ENCODE measurements at places on chromosomes 11 and 22. TPM values are rescaled to one million over a fixed set of nuclear protein-coding genes. Genes with fewer than 3 reads are reported as not detected.

The KCTD14 gene
- total RNA-seq = 0.29 TPM

The FXYD2 gene
- not detected for total RNA-seq

The LRRC55 gene
- total RNA-seq = not detected

The USP2 gene
- total RNA-seq = 0.29 TPM

The CCDC116 gene
- total RNA-seq = 0.36 TPM

DNA sequence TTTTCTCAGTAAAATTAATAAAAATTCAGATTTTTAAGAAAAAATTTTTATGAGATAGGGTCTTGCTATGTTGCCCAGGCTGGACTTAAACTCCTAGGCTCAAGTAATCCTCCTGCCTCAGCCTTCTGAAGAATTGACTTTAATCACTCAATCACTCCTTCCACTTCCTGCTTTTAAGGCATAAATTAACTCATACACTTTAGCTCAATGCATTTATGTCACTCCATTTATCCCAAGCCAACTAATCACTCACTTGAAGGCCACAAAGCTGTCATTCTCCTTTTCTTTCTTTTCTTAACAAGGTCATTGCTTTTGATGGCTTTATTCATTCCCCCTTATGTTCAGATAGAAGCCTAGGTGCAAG is 877 bp downstream of the ALG9 start:
- DNase-seq = no peak

DNA sequence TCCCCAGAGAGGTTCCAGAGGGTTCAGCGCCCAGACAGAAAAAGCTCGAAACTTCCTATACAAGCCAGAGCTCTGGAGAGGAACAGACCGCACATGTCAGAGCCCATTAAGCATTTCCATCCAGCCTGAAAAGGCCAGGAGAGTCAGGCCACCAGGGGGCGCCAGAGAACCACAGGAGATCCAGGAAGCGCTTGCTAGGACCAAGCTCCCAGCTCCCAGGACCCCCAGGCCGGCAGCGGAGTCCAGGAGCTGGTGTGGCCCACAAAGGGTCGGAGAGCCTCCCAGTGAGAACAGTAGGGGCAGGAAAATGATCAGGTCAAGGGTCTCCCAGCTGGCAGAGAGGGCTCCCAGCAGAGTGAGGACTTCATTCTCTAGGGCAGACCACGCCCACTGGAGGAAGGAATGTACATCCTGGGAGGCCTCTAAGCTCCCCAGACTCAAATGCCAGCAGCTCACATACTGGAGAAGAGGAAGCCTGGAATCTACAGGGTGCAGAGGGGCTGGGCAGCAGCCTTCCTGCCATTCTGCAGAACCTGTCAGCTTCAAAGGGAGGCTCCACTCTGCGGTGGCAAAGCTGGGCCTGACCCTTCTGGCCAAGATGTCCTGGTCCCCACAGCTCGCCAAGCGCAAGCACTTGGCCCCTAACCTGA is 2.1 kb upstream of the MEI1 start:
- DNase-seq = peak; percentile 97

GRCh38 chr11:5276697-5277096 is 7.0 kb upstream of the HBE1 start:
- no peak for DNase-seq

GRCh38 chr11:29163231-29163630 is 853.6 kb downstream of the KCNA4 start:
- DNase-seq = no peak

DNA sequence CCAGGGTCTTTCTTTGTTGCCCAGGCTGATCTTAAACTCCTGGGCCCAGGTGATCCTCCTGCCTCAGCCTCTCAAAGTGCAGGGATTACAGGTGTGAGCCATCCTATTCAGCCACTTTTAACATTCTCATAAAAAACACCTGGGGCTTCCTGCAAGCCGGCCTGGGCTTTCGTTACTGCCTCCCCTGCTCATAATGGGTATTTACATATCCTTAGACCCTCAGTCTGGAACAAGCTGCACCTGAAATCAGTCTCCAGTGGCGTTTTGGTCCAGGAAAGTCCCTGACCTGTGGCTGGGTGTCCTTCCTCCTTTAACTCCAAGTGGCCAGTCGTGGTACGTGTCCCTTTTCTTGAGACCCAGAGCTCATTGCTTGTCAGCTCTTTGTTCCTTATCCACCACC is 320.7 kb downstream of the TMEM135 start:
- DNase-seq = no peak

- peak; percentile 97 for DNase-seq
These were observed 552 bp downstream of the RIN1 start for GRCh38 chr11:66335531-66336233.

- DNase-seq = no peak
These were observed 29.4 kb upstream of the SORL1 start for GRCh38 chr11:121422675-121423074.

DNA sequence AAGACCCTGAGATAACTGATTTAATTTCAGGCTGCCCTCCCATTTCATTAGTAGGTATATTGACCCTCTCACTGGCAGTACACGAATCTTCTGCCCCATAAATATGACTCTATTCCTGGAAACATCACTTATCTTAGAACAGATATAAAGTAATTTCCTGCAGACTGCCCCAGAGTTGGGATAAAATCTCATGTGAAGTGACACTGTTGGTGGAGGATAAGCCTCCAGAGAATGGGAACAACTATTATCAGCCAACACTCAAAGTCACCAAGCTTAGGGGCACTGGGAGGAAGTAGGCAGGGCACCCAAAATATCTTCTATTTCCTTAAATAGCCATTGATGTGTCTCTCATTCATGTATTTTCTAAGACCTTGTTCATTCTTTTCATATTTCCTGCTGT is 8.2 kb downstream of the OR51B5 start:
- no peak for DNase-seq

DNA sequence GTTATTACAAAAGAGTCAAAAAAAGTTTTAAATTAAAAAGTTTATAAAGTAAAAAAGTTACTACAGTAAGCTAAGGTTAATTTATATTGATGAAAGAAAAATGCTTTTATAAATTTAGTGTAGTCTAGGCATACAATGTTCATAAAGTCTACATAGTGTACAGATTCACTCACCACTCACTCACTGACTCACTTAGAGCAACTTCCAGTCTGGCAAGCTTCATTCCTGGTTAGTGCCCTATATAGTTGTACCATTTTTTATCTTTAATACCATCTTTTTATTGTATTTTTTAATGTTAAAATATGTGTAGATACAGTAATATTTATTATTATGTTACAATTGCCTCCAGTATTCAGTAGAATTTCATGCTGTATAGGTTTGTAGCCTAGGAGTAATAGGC is 2.6 kb upstream of the MMP10 start:
- DNase-seq = no peak

GRCh38 chr22:40665312-40665711 is 14.0 kb upstream of the MCHR1 start:
- peak; percentile 93 for DNase-seq

DNA sequence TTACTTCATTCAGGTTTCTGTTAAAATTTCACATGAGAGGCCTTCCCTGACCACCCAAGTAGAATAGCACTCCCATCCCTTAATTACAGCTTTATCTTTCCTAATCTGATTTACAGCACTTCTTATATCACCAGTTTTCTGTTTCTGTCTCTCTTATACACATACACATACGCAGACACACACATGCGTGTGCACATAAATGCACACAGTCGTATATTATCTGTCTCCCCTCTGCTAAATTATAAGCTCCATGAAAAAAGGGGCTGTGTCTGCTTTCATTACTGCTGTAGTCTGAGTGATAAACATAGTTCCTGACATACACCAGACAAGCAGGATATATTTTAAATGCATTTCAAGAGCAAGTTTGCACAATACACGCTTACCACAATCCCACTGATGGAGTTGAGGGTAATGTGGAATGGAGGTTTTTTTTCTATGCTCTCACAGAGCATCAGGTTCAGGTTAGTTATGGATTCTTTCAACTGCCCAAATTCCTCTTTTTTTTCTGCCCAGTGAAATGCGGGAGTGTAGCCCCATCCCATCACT is 13.7 kb upstream of the TOP3B start:
- no peak for DNase-seq

DNA sequence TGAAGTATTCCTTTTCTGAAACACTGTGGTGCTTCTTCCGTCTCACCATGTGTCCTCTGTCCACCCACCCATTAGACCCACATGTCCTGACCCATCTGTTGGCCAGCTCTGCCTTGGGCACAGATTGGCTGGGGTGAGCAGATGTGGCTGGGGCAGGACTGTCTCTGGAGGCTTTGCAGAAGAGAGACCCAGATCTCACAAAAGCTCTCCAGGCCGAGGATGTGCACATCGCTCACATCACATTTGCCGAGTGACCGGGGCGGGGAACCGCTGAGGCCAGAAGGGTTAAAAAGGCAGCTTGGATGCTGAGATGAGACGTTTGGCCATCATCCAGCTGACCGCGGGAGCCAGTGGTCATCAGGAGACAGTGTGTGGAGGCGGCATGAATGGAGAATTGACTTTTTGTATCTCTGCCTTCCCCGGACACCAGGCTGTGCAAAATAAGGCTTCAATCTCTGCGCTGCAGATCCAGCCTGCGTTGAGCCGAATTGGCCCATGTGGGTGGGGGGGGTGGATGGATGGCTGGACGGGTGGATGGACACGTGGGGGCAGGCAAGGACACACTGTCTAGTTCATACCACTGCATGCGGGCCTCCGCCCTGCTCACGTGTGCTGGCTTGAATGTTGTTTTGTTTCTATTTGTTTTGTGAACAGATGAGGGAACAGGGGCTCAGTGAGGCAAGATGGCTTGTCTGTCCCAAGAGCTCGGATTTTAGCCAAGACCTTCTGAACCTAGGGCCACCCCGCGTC is 6.1 kb downstream of the IFITM10 start:
- DNase-seq = peak; percentile 84

DNA sequence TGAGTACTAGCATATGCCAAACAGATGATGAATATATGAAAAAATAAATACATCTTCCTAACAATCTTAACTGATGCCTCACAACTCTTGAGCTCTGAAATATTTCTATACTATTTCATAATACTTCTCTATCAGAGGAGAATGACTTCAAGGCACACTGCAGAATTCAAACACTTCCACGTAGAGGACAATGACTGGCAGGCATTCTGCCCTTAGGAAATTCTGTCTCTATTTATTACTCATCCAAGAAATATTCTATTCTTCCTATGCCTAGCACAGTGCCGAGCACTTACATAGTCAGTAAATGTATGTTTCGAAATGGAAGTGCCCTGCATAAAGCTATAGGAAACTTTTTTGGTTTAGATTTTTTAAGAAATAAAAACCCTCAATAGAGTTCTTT is 809.1 kb downstream of the DLG2 start:
- no peak for DNase-seq

DNA sequence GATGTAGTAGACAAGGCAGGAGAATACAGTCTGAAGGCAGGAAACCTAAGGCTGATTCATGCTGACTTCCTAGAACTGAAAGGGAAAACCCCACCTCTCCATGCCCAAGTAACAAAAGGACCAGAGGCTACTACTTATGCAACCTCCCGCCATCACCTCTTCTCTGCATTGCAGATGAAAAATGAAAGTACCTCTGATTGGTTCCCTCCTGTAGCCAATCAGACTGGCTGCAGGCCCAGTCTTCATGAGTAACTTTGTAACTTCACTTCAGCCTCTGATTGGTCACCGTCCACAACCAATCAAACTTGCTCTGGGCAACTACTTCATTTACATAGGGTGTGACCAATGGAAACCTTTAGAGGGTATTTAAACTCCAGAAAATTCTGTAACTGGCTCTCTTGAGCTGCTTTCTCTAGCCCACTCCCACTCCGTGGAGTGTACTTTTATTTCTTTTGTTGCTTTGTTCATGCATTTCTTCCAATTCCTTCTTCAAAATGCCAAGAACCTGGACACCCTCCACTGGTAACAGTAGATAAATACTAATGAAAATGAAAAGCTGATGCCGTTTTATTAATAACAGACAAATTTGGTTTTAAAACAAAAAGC is 5.2 kb upstream of the MAP6 start:
- DNase-seq = no peak

DNA sequence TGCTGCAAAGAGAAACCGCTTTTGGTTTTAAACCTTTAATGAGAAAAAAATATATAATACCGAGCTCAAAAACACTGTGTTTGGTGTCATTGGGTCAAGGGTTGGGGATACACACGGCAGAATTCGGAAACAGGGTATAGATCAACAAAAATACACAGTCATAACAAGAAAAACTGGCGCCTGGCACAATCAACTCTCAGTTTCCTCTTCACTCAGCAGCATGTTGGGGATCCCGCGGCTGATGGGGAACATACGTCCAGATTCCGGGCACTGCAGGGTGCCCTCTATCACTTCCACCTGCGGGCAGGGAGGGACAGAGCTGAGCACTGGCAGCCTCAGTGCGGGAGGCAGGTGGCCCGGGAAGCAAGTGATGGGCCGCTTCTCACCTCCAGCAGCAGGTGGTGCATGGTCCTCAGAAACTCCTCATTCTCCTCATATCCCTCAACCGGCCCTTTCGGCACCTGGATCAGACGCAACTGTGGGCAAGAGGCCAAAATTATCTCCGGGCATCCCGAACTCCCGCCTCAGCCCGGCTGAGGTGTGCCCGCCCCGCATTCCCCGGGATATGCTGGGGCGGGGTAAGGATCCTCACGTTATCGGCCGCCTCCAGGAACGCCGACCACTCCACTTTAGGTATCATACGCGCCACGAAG is 561 bp downstream of the TRMT112 start:
- peak; percentile 73 for DNase-seq

- no peak for DNase-seq
These were observed 23.0 kb downstream of the ZNF202 start for GRCh38 chr11:123718469-123718868.

DNA sequence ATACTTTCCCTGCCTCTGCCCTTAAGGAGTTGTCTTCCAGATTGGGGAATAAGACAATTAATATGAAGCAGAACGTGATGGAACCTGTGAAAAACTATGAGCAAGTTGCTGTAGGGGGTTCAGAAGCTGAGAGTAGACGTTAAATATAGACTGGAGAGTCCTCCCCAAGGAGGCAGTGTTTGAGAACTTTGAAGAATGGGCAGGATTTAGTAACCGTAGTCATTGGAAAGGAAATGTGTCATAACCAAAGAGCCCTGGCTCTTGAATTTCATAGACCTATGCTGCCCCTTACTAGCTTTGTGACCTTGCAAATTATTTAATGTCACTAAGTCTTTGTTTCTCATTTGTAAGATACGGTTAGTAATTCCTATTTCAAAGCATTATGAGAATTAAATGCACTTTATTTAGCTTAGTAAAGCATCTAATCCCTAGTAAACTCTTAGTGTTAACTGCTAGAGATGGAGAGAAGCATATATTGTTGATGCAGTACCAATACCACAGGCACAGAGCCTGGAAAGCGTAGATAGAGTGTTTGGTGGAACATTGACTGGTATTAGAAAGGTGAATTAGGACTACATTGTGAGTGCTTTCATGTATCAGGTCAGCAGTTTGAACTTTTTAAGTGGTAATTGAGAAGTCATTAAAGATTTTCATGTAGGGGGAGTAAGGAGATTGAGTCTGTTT is 54.1 kb downstream of the MCAM start:
- DNase-seq = peak; percentile 87

DNA sequence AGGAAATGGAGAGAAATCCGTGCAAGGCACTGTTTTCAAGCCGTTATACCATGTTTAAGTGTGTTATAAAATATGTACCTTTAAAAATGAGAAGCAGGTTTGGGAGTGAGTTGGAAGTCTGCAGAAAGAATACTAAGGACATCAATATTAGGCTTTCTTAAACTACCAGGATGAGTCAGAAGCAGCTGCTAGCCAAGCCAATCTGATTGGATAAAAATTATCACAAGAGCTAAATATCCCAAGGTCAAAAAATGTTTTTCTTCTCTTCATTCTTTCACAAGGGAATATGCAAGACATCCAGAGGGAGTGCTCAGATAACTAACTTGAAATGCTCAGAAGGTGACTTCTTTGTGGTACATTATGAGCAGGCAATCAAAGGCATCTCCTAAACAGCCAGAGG is 19.3 kb upstream of the CKAP5 start:
- peak; percentile 88 for DNase-seq

All from osteoblast (primary cell).